Colonic mucosa (tissue), 4 donors: ENCODE measurements at places on chromosomes 7 and 10. TPM values are rescaled to one million over a fixed set of nuclear protein-coding genes. Genes with fewer than 3 reads are reported as not detected.

DNA sequence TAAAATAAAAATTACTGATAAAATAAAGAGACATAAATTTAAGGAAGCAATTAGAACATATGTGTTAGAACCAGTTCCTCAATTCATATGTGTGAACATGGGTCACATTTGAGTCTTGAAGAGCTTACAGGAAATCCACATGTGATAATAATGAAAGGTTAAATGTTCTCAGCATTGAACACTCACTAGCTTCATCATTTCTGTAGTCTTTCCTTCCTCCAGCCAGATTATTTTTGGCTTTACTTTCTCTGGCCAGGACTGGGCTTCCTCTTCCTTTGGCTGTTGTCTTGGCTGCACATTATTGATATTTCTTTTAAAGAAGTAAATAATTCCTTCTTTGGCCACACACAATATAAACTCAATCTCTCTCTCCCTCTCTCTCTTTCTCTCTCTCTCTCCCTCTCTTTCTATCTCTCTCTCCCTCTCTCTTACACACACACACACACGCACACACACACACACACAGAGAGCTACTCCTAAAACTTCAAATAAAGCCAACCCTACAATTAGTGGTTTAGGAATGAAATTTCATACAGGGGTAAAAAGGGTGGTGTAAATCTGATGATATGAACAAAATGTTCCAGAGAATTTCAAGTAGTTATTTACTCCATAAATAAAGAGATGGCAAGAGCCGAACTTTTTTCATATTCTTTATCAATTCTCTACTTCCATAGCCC, 171.2 kb downstream of the REEP3 start:
- DNase-seq = no peak

DNA sequence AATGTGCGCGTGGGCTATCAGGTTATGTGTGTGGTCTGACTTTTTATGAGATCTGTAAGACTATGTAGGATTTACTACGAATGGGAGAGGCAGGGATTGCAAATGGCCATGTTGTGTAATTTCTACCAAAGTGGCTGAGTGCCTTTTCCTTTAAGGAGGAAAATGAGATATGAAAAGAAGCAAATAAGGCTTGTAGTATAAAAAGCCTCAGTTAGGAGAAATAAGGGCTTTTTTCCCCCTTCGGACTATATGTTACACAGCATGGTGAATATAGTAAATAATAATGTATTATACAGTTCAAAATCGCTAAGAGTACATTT, 447 bp upstream of the GPAM start:
- no peak for DNase-seq

GRCh38 chr10:61140765-61141392, 196.9 kb upstream of the RHOBTB1 start:
- no peak for DNase-seq

DNA sequence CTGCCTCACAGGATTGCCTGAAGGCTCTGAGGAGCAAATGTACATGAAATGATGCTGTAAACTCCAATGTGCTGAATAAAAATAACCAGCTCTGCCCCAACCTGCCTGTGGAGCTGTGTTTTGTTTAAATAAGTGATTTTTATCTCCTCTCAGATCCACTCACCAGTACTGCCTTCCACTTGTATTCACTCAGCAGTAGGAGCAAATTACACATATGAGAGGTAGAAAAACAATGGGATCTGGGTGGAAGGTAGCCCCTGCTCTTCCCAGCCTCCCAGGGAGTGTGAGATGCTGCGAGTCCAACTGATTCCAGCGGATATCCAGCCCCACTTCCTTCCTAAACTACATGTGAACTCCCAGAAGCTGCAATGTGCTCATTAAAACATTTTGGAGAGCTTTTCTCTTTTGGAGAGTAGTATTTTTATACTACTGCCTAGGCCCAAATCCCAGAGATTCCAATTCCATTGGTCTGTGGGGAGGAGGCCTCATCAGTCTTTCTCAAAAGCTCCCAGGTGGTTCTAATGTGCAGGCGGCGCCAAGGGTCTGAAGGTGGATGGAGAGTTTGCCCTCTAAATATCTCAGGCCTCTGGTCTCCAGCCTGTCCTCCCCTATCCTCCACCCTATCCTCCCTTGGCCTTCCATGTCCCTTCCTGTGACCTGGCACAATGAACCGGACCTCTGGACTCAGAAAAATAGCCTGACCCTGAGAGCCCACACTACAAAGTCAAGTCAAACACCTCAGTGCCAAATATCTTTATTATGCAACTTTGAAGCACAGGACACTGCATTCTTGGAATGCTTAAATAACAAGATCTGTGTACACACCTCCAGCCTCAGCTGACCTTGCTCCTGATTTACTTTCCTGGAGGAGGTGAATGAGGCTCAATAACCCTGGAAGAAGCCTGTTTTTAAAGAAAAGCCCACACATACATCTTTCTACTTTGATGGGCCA, 46.2 kb downstream of the CPVL start:
- DNase-seq = no peak

GRCh38 chr7:149307775-149308501, 45.9 kb downstream of the ZNF783 start:
- no peak for DNase-seq

GRCh38 chr7:150481186-150481920, 30.9 kb downstream of the GIMAP8 start:
- DNase-seq = no peak

DNA sequence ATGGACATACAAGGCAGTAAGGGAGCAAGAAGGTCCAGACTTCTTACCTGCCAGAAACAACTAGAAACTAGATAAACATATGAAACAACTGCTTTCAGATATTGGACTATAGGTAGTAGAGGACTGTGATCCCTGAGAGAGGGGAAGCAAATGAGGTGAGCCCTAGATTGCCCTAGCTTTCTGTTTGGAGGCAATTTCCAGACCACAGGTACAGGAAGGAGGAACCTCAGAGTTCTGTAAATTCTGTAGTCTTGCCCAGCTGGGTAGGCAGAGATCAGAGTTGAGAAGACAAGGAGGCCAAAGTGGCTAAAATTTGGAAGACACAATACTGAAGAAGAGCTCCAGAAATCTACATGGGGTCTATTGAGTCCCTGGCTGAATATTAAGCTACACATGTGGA, 21.0 kb downstream of the CDK6 start:
- no peak for DNase-seq

GRCh38 chr7:2248984-2249694, 7.1 kb downstream of the NUDT1 start:
- DNase-seq = peak; percentile 53

- DNase-seq = no peak
Observed at GRCh38 chr10:19003341-19003740, 45.3 kb upstream of the MALRD1 start.

DNA sequence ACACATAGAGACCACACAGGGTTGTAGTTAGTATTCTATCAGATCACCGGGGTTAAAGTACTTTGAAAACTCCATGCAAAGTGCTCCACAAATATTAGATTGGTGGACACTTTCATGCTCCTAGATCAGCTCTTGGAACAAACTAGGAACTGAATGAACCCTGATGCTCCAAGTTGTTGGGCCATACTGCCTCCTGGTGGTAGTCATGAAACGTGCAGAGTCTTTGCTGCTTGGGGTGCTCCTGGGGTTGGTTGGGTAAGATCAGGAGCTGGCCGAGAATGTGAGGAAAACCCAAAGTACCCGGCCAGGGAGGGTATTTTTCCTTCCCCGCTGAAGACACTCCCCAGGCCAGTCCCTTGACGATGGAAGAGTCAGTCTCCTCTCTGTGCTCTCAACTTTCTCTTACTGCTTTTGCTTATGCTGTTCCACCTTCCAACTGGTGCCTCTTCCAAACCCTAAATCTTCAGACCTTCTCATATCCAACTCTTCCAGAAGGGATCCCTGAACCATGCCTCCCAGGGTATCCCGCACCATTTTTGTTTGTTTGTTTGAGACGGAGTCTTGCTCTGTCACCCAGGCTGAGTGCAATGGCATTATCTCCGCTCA, 918 bp upstream of the RPEL1 start:
- peak; percentile 82 for DNase-seq

DNA sequence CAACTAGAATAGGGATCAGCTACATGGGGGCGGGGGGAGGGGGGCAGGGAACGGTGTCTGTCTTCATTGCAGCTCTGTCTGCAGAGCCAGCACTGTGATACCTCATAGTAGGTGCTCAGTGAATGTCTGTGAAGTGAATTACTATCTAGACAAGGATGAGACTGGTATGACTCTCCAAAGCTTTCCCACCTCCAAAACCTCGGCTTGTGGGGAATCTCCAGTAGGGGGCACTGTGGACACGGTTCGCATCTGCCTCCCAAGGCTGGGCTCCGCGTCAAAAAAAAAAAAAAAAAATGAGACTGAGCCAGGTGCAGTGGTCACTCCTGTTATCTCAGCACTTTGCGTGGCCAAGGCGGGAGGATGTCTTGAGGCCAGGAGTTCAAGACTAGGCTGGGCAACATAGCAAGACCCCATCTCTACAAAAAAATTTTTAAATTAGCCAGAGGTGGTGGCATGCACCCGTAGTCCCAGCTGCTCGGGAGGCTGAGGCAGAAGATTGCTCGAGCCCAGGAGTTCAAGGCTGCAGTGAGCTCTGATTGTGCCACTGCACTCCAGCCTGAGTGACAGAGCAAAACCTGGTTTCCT, 9.6 kb downstream of the TRIM56 start:
- peak; percentile 66 for DNase-seq

DNA sequence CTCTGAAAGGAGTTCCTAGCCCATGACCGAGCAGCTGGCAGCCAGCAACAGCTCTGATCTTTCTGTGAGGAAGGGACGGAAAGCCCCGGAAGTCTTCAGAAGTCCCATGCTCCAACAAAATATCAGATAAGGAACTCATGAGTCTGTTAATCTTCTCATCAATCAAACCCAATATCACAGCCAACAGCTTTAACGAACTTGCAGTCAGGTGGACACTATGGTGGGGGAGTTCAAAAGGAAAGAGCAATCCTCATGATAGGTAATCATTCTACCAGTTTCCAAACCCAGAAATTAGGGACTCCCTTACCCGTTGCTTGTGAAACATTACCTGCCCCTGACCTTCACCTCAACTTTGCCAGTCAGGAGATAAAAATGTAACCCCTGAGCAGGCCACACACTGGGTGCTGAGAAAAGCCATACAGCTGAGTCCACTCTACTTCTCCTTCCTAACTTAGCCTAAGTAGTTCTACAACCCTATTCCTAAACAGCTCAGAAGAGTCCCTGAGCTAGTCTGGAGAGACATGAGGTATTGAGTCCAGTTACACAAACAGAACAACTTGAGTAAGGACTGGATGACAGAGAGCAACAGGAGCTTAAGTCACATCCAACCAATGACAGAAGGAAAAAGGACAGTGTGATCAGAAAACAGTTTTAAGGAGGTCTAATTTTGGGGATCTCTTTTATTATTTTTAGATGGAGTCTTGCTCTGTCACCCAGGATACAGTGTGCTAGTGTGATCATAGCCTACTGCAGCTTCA, 2.2 kb downstream of the NDST2 start:
- no peak for DNase-seq

DNA sequence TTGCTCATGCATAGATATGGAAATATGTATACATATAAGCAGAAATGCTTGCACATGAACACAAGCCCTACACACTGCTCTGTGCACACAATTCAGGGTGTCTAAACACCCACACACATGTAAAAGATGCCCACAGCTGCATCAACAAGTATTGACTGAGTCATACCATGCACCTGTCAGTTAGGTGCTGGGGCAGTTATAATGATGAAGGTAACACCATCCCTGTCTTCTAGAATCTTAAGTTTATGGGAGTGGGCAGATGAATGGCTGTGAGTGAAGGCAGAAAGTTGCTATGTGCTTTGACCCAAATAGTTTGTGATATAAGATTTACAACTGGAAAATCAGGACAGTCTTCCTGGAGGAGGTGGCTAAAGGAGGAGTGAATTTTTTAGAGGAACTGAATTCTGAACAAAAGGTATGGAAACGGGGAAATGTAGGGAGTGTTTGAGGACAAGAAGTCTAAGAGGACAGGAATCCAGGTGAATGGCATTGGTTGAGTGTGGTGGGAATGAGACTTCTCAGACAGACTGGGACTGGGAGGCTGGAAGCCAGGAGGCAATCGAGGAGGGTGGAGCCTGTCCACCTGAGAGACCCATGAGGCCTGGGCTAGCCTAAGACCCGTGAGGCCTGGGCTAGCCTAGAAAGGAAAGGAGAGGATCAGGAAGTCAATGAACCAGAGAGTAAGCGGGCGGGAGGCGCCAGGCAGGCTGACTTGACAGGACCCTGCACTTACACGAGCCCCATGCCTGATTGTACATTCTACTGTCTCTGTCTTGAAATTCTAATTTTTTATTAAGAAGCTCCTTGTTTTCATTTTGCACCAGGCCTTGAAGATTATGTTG, 20.7 kb downstream of the POLL start:
- no peak for DNase-seq

ZNF503 gene
- total RNA-seq = 3.6 TPM

PHYHIPL gene
- not detected for total RNA-seq

LOXL4 gene
- total RNA-seq = 0.32 TPM
